ENCODE measurements at places on chromosomes 12 and 14. TPM values are rescaled to one million over a fixed set of nuclear protein-coding genes. Genes with fewer than 3 reads are reported as not detected.

TCL1B gene
- total RNA-seq = not detected

KLRB1 gene
- total RNA-seq = not detected

- H3K27me3 ChIP-seq = no peaks in the 10 kb centered on the region
- H3K4me3 ChIP-seq = peak overlapping the region; percentile 92
- H3K4me1 ChIP-seq = no peaks in the 10 kb centered on the region
- DNase-seq = no peak
- peak overlapping the region; percentile 39 for H3K27ac ChIP-seq
These were observed 722 bp downstream of the FAM234B start for GRCh38 chr12:13044906-13045299.

GRCh38 chr14:93972618-93973205 is 3.7 kb downstream of the ASB2 start:
- no peak overlapping the region for H3K27ac ChIP-seq
- DNase-seq = no peak
- peaks cover 5% of the 10 kb centered on the region for H3K36me3 ChIP-seq
- H3K27me3 ChIP-seq = peaks cover 21% of the 10 kb centered on the region
- H3K4me3 ChIP-seq = no peak overlapping the region

DNA sequence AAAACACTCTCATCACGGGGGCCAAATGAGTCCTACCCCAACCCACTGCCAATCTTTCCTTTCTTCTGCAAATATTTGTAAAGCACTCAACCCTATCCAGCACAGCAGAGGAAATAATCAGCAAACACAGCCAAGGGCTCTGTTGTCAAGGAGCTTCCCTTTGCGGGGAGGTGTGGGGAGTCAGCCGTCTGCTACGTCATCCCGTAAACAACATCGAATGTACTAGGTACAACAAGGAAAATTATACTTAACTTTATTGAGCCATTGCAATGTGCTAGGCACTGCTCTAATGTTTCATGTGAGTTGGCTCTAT is 22.8 kb downstream of the TMEM63C start:
- peaks cover 21% of the 10 kb centered on the region for H3K27me3 ChIP-seq
- H3K27ac ChIP-seq = peak overlapping the region; percentile 9
- DNase-seq = no peak
- H3K36me3 ChIP-seq = peaks cover 6% of the 10 kb centered on the region
- peaks cover 68% of the 10 kb centered on the region for H3K4me1 ChIP-seq
- H3K4me3 ChIP-seq = no peak overlapping the region

GRCh38 chr14:37230551-37231194 is 32.9 kb downstream of the MIPOL1 start:
- H3K36me3 ChIP-seq = peaks cover 7% of the 10 kb centered on the region
- no peaks in the 10 kb centered on the region for H3K4me1 ChIP-seq
- no peaks in the 10 kb centered on the region for H3K27me3 ChIP-seq

CLEC4E gene
- total RNA-seq = not detected

DNA sequence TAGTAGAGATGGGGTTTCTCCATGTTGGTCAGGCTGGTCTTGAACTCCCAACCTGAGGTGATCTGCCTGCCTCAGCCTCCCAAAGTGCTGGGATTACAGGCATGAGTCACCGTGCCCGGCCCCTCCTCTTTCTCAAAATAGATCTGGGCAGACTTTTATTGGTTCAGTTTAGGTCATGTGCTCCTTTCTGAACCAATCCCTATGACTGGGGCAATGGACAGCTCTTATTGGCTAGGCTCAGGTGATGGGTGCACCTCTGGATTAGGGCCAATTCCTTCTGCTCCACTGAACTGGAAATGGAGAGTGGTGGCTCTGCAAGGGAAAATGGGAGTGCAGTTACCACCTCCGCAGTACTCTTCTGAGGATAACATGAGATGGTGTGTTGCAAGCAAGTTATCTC is 6.2 kb upstream of the ATP6V0A2 start:
- peaks cover 1% of the 10 kb centered on the region for H3K27me3 ChIP-seq
- H3K4me3 ChIP-seq = no peak overlapping the region
- no peaks in the 10 kb centered on the region for H3K4me1 ChIP-seq
- H3K36me3 ChIP-seq = no peaks in the 10 kb centered on the region
- no peak overlapping the region for H3K27ac ChIP-seq
- DNase-seq = no peak

CAPZA3 gene
- total RNA-seq = not detected

GRCh38 chr12:128339631-128340030 is 72.7 kb downstream of the TMEM132C start:
- no peak overlapping the region for H3K27ac ChIP-seq
- no peaks in the 10 kb centered on the region for H3K27me3 ChIP-seq
- peaks cover 16% of the 10 kb centered on the region for H3K4me1 ChIP-seq

TAS2R46 gene
- 3.3 TPM for total RNA-seq

IL26 gene
- not detected for total RNA-seq

DNA sequence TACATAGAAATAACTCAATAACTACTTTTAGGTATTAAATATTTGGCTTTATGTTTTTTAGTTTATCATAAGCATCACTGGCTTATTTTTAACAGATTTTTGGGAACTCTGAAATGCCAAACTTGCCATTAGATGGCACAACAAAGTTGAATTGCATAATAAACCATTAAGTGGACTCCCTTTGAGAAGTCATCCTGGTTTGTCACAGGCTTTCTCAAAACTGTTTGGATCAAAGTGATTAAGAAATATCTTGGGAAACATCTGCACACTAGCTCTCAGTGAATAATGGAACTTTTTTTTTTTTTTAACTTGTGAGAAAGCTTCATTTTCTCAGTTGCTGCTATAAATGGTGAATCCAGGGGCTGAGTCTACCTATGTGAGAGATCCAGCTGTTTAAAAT is 4.3 kb downstream of the SLC16A7 start:
- H3K27me3 ChIP-seq = no peaks in the 10 kb centered on the region
- H3K27ac ChIP-seq = no peak overlapping the region
- H3K4me1 ChIP-seq = peaks cover 5% of the 10 kb centered on the region
- no peak for DNase-seq
- H3K4me3 ChIP-seq = no peak overlapping the region

WIF1 gene
- not detected for total RNA-seq

- DNase-seq = no peak
- no peak overlapping the region for H3K4me3 ChIP-seq
- no peaks in the 10 kb centered on the region for H3K36me3 ChIP-seq
- H3K27me3 ChIP-seq = no peaks in the 10 kb centered on the region
These were observed 56.7 kb downstream of the PPFIBP1 start for GRCh38 chr12:27580561-27581330.

DNA sequence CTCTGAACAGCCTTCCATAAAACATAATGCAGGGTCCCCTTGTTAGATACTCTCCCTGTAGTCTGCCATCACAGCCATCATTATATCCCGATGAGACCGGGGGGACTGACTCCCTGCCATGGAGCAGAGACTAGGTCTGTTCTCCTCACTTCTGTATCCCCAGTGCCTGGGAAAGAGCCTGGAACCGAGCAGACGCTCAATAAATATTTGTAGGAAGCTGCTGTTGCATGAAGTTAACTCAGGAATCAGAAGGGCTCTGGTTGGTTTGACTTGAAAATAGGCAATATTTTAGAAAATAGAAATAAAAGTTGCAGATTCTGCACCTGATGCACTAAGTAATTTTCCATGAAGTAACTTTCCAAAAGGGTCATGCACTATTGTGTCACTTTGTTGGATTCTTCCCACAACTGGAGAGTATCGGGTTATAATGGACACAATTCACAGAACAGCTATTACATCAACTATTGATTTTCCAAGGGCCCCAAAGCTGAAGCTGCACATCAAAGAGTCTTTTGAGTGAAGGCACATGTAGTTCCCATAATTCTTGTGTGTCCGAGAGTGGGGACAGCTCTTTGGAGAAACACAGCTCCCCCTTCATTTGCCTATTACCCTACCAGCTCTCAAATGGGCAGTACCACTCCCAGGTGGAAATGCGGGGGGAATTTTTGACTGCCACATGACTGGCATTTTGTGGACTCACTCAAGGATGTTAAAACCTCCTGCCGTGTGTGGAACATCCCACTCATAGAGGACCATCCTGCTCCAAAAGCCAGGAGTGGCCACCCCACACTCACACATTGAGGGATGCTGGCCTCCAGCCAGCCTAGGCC is 18.8 kb downstream of the CLMN start:
- H3K27ac ChIP-seq = no peak overlapping the region
- peaks cover 3% of the 10 kb centered on the region for H3K27me3 ChIP-seq
- H3K4me1 ChIP-seq = peaks cover 31% of the 10 kb centered on the region
- no peak for DNase-seq
- H3K36me3 ChIP-seq = peaks cover 4% of the 10 kb centered on the region

GRCh38 chr12:130856088-130856487 is 15.8 kb upstream of the RAN start:
- H3K27ac ChIP-seq = no peak overlapping the region
- no peak for DNase-seq
- peaks cover 10% of the 10 kb centered on the region for H3K36me3 ChIP-seq
- peaks cover 1% of the 10 kb centered on the region for H3K4me1 ChIP-seq

- H3K36me3 ChIP-seq = no peaks in the 10 kb centered on the region
- no peak within 1 kb of the TSS for H3K4me3 ChIP-seq
- DNase-seq = no peak
- H3K27me3 ChIP-seq = no peaks in the 10 kb centered on the region
These were observed at the start of gene TAS2R30 for GRCh38 chr12:11134305-11134704. TSS of gene TAS2R30 (minus strand) at chr12:11134644. CDS start at chr12:11134244, 400 bp downstream.

Data from glutamatergic neuron (in vitro differentiated cells).